Left forelimb (tissue), 1 donor: ENCODE measurements at places on chromosomes 12 and 14.

- DNase-seq: peak; percentile 46
Measured at GRCh38 chr12:6092784-6093722, 31.4 kb downstream of the VWF start.

DNA sequence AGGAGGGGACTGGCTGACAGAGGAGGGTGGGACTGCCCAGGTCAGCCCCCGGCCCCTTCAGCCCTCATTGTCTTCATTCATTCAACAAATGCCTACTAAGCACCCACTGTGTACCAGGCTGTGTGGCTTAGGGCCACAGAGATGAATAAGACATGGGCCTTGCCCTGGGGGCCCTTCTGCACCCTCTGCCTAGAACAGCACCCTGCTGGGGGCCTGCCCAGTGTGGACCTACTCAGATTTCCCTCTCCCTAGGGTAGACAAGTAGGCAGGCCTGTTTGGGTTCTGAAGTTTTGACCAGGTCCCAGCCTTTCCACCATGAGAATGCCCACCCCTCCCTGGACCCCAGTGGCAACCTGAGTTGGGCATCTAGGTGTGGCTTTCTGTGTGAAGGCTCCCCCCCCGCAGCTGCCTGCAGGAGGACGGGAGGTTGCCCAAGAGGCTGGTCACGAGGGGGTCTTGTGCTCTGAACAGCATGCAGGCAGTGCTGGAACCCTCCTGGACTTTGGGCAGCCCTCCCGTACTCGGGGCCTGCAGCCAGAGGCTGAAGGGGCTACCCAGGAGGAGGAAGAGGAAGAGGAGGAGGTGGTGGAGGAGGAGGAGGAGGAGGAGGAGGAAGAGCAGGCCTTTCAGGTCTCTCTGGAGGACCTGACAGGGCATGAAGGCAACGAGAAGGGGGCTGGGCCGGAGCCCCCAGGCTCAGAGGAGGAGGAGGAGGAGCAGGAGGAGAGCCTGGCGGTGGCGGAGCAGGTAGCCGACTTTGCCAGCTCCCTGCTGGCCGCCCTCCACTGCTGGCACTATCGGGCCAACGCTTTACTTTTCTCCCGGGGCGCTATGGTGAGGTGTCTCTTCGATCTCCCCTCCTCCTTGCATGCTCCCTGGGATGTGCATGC lies 33.4 kb downstream of the PLEKHG3 start:
- DNase-seq: no peak

DNA sequence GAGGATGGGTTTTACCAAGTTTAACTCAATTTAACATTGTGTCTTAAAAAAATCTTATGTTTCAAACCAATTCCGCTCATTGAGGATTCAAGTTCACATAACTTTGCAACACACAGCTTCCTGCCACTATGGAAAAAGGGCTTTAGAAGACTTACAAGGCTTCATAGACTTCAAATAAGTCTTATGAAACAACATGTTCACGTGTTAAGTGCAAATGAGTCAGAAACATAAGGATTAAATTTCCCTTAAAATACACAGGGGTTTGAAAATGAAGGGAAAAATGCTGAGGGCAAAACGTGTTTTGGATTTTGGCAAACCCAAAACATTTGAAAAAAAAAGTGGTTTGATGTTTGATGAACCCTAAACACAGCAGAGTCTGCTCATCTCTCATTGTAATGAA lies 364.8 kb downstream of the BMP4 start:
- DNase-seq: no peak

DNA sequence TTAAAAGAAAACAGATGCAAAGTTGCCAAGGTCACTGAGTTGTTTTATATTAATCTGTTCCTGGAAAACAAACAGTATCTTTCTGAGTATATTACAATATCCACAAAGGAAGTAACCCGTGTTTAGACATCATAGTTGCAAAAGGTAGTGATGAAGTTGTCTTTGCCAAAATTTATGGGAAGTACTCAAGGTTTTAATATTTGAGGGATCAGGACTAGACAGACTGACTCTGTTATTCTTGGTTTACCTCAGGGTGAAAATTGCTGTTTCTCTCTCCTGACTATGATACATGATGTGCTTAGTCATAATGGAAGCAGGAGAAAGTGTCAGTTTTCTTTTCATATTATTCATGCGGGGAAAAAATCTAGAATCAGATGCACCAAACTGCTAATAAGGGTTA lies 28.3 kb downstream of the TMEM233 start:
- DNase-seq: no peak

DNA sequence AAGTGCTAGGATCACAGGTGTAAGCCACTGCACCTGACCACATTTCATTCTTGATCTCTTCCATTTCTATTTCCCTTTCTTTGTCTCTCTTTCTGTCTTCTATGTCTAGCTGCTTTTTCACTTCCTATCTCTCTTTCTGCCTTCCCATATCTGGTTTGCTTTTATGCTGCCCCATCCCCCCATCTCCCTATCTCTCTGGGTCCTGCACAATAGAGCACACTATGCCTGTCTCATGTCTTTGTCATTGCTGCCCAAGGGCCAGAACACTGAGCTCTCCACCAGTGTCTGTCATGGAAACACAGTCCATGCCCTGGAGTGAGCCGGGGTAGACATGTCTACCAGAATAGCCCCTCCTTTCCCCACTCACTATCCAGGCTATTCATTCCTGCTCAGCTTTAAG lies 12.3 kb upstream of the RARG start:
- DNase-seq: no peak

- DNase-seq: no peak
Measured at GRCh38 chr14:101435546-101435945, 125.7 kb upstream of the DIO3 start.

GRCh38 chr12:123958876-123959275 lies 13.8 kb downstream of the CCDC92 start:
- DNase-seq: no peak

DNA sequence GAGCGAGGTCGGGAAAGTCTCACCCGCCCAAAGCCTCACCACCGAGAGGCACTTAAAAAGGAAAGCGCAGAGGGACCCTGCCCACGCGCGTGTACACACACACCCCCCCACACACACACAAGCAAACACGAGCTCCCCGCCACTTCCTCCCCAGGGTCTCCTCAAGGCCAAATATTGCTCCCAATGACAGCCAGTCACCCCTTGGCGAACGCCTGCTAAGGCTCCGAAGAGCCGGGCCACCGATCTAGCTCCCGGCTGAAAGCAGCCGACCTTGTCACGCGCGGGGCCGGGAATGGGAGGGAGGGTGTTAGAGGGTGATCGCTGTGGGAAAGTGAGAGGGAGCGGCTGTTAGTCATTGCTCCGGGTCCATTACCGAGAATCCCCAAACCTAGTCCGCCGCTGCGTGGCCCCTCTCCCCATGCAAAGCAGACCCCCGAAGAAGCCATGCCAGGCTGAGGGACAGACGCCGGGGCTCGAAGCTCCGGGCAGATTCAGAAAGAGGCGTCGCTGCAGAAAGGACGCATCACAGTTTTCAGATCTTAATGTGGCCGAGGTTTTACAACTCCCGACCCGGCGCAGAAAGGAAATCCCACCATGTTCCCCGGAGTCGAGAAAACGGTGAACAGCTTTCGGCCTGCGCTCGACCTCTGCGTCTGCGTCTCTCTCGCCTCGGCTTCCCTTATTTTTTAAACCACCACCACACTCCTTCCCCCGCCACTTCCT lies 2.6 kb downstream of the BMP4 start:
- no peak for DNase-seq

- DNase-seq: no peak
Measured at GRCh38 chr14:63897721-63898163, 44.9 kb downstream of the SYNE2 start.

DNA sequence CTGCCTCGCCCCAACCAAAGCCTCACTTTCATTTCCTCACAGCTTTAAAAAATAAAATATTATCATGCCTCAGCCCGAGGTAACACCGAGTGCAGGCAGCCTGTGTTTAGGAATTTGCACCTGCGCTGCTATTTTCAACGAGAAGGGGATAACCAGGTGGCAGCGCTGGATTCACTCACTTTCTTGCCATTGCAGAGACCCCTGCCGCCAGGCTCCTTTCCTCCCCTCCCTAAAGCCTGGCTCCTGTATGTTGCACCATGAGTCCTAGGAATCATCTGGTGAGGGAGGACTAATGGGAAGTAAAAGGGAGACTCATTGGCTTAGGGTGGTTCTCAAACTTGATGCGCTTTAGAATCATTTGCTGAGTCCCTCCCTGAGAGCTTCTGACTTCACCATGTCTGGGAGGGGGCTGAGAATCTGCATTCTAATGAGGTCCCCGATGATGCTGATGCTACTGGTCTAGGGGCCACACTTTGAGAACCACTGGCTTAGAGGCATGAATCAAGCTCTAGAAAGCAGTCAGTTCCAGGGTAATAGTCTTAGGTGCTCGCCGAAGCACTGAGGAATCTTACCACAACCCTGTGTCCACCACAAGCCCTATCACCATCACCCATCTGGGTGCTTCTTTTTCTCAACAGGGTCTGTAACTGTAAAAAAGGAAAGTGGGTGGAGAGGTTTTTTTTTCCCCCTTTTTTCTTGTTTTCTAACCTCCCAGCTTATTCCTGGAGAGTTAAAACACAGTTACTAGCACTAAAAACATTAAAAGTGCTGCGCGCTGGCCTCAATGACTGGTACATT lies 83.8 kb downstream of the SLC38A1 start:
- no peak for DNase-seq

DNA sequence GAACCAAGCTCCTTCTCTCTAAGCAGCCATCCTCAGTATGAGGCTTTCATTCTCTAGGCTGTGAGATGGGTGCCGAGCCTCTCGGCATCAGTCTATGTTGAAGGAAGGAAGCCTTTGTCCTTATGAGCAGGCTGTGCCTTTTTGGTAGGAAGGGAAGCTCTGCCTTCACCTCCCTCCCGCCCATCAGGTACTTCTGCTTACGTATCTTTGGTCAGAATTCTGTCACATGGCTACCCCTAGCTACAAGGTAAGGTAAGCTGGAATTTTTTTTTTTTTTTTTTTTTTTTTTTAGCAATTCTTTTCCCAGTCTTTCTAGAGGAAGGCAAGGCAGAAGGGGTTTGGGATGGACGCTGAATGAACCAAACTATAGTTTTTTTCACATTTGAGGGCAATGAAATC lies 16.9 kb downstream of the BATF start:
- DNase-seq: no peak

DNA sequence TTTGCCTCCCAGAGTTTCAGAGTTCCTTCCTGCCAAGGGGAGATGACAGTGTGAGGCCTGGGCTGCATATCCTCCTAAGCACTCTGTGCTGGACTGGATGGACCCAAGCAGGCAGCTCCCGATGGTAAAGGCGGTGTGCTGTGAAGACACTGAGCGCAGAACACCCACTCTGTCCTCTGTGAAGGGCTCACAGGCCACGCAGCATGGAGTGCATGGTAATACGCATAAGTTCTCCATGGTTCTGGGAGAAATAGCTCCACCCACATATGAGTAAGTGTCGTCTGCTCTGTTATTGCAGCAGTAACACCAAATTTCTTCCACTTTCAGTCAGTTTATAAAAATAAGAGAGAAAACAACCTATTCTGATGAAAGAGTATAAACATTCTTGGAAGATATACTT lies 55.8 kb downstream of the TMEM30B start:
- DNase-seq: no peak

- no peak for DNase-seq
Measured at GRCh38 chr12:59007620-59008019, 87.3 kb upstream of the LRIG3 start.

DNA sequence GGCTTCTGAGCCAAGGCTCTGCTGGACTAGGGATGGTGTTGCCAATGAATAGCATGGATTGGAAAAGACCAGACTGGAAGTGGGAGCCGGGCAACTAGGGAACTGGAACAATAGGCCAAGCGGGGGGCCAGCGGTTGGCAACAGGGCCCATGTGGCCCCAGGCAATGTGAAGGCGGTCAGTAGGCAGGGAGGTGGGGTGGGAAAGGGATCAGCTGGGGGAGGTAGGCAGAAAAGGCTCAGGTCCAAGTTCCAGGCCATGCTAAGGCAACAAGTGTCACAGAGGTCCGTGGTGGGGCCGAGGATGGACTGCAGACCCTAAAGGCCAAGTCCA lies 14.9 kb upstream of the MLXIP start:
- no peak for DNase-seq

DNA sequence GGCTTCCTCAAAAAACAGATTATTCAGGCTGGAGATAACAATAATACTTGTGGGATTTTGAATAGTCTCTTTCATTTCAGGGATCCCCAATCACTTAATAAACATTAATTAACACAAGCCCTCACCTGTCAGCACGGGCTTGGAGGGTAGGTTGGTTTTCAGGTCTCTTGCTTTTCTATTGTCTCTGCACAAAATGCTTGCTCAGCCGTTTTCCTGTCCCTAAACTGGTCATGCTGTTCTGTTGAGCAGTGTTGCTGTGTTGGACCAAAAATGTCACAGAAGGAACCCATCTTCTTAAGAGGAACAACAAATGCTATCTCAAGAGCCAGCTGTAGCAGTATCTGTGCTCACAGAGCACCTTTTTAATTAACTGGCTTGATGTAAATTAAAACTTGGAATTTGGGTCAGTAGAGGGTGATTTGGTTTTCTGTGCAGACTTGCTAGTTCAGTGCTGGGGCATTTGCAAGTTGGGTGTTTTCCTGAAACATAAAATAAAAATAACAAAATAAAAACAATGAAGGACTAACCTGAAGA lies 231.8 kb upstream of the CRY1 start:
- no peak for DNase-seq

- DNase-seq: no peak
Measured at GRCh38 chr14:68079941-68080697, 260.5 kb downstream of the RAD51B start.

GRCh38 chr12:53320352-53321195 lies 836 bp downstream of the AAAS start:
- DNase-seq: no peak

DNA sequence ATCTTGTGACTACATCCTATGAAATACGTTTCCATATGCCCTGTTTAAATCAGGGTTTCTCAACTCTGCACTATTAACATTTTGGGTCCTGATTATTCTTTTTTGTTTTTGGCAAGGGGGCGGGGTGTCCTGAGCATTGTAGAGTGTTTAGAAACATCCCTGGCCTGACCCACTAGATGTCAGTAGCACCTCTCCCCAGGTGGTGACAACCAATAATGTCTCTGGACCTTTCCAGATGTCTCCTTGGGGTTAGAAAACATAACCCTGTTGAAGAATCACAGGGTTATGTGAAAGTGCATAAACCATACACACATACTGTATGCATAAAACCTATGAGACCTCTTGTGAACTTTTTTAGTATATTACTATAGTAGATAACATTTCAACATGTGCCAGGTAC lies 1.4 kb downstream of the ACAD10 start:
- DNase-seq: no peak
